ENCODE measurements at places on chromosomes 12 and 14.

DNA sequence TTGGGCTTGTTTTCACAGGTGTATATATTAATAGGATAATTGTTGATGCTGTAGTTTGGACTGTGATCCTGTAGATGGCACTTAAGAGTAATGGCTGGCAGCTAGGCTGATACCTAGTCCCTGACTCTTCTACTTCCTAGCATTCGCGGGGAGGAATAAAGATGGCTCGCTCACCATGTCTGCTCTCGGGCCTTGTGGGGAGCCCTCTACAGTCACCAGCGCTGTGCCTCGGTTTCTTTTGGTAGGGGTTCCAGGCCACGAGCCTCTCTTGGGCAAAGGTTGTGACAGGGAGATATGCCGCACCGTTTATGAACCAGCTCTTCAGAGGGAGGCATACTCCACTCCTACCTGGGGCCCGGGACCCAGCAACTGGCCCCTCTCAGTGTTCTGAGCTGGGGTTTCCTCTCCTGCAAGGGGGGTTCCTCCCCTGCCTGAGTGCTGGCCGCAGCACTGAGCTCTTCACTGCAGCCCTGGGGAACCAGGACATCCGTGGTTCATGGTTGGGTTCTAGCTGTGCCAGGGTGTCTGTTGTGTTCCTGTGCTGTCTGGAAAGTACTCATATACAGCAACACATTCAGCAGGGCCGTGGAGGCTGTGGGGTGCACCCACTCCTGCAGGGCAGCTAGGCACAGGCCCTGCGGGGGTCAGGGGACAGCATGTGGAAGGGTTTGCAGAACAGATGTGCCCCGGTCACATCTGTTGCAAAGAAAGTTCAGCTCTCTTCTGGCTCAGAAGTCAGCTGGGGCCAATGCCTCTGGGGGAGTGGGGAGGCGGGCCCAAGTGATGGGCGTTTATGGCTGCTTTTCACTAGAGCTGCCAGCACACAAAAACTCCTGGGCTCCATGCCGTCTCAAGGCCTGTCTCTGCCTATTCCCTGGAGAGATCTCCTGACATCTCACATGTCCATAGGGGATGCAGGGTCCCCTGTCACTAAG is 147.9 kb downstream of the PPFIA2 start:
- DNase-seq = peak; percentile 30

DNA sequence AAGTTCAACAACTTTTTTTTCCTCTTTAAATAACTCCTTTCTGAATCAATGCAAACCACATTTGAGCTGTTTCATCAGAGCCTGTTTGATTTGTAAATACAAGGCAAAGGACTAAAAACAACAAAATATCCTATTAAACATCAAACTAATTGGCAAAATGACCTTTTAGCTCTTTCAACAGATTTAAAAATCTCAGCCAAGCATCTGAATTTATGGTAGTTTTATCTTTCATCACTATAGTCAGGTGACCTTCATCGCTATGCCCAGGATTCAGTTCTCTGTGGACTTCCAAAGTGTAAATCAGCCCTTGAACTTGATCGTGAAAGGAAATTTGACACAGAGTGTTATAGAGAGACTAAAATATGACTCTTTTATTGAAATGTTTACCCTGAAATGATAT is 1554.5 kb upstream of the FLRT2 start:
- DNase-seq = no peak

DNA sequence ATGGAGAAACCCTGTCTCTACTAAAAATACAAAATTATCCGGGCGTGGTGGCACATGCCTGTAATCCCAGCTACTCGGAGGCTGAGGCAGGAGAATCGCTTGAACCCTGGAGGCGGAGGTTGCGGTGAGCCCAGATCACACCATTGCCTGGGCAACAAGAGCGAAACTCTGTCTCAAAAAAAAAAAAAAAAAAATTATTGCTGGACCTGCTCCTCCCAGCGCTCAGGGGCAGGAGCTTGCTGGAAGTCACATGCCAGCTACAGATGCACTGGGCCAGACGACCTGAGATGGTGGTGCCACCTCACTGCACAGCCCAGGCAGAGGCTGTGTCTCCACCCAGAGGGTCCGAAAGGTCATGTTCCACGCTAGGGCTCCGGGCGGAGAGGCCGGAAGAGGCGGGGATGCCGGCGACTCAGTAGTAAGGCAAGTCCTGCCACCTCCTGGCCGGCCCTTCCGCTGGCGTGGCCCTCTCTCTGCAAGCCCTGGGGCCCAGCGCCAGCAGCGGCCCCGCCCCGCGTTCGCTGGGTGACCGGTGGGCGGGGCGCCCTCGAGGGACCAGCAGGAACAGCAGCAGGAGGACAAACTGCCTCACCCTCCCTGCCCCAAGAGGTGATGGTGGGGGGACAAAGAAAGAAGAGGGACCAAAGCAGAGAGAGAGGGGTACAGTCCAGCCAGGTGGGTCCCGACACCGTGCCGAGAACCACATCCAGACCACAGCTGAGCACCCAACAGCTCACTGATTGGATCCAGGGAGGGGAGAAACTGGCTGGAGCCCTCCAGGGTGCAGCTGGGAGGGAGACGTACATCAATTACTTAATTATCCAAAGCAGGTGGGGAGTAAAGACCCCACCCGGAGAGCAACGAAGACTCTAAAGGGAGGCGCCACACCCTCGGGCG is 3.6 kb upstream of the RHOF start:
- DNase-seq = peak; percentile 86

- peak; percentile 72 for DNase-seq
These were observed 3.0 kb upstream of the TAS2R14 start for GRCh38 chr12:10941916-10942607.

GRCh38 chr12:91252341-91252740 is 69.7 kb upstream of the DCN start:
- DNase-seq = no peak

GRCh38 chr12:115920395-115921183 is 356.9 kb downstream of the MED13L start:
- no peak for DNase-seq

GRCh38 chr14:73424453-73424852 is 33.9 kb downstream of the NUMB start:
- DNase-seq = no peak

DNA sequence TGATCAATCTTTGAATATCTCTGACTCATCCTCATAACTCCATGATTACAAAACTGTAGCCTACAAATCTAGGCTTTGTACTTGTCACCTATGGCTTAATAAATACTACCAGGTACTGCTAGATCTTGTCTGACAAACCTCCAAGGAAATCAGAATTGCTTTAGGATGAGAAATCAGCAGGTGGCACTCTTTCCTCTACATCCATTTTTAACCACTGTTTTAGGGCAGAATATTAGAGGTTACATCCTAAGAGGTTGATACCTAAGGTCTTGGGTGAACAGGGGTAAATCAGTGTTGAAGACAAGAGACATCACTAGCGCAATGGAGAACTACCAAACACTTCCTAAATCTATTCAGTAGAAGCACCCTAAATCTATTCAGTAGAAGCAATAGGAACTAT is 63.1 kb upstream of the SOX5 start:
- peak; percentile 54 for DNase-seq

GRCh38 chr12:129063600-129063999 is 210.3 kb downstream of the GLT1D1 start:
- DNase-seq = no peak

GRCh38 chr12:54016478-54016964 is 7.7 kb downstream of the HOXC8 start:
- DNase-seq = peak; percentile 77

DNA sequence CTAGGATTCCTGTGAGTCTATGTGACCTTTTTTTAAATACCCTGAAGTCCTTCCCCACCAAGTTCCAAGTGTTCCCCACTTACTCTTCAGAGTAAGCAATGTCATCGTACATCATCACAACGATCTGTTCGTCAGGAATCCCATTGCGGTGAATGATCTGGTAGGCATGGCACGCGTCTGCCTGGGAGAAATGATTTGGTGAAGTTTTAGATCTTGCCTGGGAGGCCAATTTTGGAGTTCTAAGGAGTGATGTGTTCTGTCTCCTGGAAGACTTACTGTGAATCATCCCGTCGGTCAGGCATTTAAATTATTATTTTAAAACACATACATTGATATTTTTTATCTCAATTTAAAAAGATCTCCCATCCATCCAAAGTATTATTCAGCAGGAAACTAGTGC is 29.8 kb downstream of the LGMN start:
- DNase-seq = no peak

- DNase-seq = no peak
These were observed 148.1 kb downstream of the TMEM132C start for GRCh38 chr12:128415036-128415560.

DNA sequence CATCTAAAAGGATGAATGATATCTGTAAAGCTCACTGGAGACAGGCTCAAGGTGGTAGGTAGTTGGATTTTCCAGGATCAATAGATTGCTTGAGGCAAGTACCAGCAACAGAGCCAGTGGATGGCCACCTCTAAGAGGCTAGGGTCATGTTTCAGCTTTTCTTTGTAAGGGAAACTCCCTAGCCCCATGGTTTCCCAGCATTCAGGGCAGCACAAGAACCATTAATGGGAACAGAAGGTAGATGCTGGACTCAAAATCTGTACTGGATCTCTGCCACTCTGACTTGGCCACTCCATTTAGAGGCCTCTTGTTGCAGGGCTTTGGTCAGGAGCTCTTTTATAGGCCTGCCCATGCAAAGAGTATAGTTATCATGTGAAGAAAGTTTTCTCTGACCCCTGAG is 76.1 kb upstream of the DYRK2 start:
- no peak for DNase-seq

DNA sequence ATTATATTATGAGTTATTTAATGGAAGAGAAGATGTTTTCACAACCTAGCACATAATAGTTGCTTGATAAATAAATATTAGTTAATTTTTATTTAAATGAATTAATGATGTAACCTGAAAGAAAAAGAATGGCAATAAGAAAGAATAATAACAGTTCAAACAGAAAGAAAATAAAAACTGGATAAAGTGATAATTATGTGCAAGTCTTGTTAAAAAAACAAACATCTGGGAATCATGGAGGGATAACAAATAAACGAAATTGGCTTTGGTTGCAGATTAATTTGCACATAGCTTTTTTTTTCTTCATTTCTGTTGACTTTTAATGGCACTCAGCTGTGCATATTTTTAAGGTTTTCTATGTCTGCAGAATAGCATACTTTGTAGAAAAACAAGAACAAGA is 23.4 kb upstream of the ABCD2 start:
- no peak for DNase-seq

DNA sequence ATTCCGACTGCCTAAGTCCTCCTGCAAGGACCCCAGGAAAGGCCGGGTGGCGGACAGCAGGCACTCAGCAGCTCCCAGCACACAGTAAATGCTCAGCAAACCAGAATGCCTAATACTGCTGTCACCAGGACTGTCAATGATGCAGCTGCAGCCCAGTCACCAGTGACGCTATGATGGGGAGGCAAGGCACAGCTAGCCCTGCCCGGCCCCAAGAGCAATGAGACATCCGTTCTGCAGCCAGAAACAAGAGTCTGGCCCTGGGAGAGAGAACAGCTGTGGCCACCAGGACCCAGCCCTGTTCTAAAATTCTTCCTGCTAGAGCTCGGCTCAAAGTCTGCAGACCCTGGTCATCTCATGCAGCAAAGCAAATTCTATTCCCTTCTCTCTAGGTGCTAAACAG is 69.8 kb downstream of the NCOR2 start:
- no peak for DNase-seq

- DNase-seq = no peak
These were observed 862 bp downstream of the PIP4K2C start for GRCh38 chr12:57591782-57592325.

GRCh38 chr14:94014382-94014781 is 11.8 kb upstream of the OTUB2 start:
- no peak for DNase-seq

GRCh38 chr12:51122844-51123243 is 39.4 kb upstream of the CSRNP2 start:
- no peak for DNase-seq

DNA sequence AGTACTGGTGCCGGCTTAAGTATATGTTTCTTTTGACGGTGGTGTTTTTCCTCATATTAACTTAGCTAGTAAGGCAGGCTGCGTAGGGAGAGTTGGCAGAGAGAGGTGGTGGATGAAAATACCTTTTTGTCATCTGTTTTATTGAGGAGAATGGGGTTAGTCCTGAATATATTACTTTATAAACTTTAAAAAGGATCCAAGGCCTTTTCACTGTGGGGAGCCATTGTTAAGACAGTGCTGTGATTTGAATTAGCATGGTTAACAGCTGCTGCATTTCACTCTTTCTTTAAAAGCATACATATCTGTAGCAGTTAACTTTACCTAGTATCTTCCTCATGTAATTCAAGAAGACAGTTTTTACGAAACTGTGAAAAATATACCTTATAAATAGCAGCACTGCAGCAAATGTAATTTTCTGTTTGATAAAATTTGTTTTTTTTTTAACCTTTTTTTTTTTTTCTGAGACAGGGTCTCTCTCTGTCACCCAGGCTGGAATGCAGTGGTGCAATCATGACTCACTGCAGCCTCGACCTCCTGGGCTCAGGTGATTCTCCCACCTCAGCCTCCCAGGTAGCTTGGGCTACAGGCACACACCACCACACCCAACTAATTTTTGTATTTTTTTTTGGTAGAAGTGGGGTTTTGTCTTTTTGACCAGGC is 57.1 kb downstream of the AEBP2 start:
- no peak for DNase-seq

GRCh38 chr12:89960011-89960507 is 251.4 kb upstream of the ATP2B1 start:
- DNase-seq = peak; percentile 59

DNA sequence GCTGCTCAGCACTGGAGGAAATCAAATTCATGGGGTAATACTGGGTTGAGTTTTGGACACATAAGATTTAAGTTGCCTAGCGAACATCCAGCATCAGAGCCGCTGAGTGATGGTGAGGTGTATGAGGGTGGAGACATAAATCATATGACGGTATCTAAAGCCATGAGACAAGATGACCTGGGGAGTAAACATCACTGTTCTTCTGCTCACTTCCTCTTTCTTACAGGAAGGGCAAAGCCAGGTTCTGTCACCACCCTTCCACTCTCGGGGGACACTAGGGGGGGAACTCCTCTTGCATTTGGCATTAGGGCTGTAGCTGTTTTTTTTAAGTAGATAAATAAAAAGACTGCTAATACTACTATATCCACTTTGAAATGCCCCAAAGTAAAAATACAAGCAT is 24.0 kb downstream of the PRDM4 start:
- no peak for DNase-seq

- DNase-seq = no peak
These were observed 15.9 kb downstream of the KRT85 start for GRCh38 chr12:52351196-52352059.

DNA sequence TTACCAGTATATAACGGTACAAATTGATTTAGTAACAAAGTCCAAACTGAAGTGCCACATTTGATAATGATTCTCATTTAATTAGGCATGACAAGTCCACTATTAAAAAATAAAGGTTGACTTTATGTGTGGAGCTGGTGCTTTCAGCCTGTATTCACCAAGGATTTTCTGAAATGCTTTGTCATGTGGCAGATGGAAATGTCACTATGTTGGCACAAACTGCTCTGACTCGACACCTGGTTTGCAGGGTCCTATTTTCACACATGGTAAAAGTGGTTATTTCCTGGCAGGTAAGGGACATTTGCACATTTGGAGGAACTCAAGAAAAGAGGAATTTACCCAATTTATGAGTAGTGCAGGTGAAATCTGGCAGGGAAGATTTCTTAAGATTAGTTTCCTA is 572.6 kb upstream of the MDGA2 start:
- DNase-seq = no peak

GRCh38 chr14:63460680-63461369 is 82.4 kb downstream of the PPP2R5E start:
- DNase-seq = no peak
